ENCODE measurements at places on chromosomes 7 and 10. TPM values are rescaled to one million over a fixed set of nuclear protein-coding genes. Genes with fewer than 3 reads are reported as not detected.

DNA sequence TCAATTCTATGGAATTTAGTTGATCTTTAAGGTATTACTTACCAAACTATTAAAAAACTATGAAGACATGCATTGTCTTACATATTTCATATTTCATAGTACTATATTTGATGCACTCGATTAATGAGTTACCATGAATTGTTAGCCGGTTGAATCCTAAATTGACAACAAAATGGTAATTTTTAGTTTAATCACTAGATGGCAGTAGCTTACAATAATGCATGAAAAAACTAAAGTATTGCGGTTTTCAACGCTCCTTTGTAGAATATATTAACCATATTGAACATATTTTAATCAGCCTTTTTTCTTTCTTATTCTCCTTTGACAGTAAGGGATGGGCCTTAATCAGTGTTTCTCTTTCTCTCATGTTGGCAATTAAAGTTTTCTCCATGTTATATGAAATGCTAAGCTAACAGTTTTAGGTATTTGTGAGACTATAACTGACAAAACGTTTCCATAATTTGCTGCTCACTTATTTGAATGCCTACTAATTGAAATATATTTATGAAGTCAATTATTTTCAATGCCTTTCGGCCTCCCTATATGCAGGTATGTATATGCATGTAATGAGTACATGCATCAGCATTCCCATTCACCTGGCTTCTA lies 48.5 kb upstream of the ARL4A start:
- H3K27ac ChIP-seq, result no peak overlapping the region
- no peak for DNase-seq
- H3K27me3 ChIP-seq, result no peaks in the 10 kb centered on the region
- no peak overlapping the region for H3K4me3 ChIP-seq

DNA sequence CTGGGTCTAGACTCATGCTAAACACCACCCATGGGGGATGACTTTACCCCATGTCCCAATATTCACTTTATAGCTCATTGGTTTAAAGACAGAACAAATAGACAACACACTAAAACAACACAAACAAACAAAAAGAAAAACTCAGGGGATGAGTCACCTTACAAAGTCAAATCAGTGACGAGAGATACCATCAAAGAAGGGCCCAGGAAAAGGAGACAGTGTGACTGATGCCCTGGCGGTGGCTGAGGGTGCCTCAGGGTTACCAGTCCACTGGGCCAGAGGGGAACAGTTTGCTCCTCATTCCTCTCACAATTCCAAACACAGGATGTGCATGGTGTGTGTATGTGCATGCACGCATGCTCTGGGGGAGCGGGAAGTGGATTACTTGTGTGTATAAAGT lies 171.3 kb upstream of the PRKCQ start:
- DNase-seq, result no peak
- no peak overlapping the region for H3K4me3 ChIP-seq
- H3K4me1 ChIP-seq, result no peaks in the 10 kb centered on the region
- peaks cover 4% of the 10 kb centered on the region for H3K27me3 ChIP-seq
- no peak overlapping the region for H3K27ac ChIP-seq

GRCh38 chr10:96998329-96998888 lies 166.3 kb downstream of the LCOR start:
- no peak for DNase-seq
- no peak overlapping the region for H3K27ac ChIP-seq
- H3K4me1 ChIP-seq, result peaks cover 3% of the 10 kb centered on the region
- no peak overlapping the region for H3K4me3 ChIP-seq
- H3K36me3 ChIP-seq, result no peaks in the 10 kb centered on the region
- no peaks in the 10 kb centered on the region for H3K27me3 ChIP-seq

Gene GNAT3
- not detected for total RNA-seq

GRCh38 chr10:92042541-92042940 lies 119.0 kb downstream of the BTAF1 start:
- H3K27me3 ChIP-seq, result no peaks in the 10 kb centered on the region
- H3K4me3 ChIP-seq, result no peak overlapping the region

DNA sequence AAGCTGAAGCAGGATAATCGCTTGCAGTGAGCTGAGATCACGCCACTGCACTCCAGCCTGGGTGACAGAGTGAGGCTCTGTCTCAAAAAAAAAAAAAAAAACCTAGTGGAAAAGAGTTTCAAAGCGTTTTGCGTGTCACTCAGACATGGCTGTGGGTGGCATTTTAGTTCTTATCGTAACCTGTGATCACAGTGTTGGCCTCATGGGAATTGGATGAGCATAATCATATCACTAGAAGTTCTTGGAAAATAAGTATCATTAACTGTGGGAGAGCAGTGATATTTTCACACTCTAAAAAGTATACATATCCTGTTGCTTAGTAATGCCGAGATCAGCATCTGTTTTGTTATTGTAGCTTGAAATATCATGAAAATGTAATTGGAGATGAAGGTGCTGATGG lies 92.6 kb downstream of the CREM start:
- peaks cover 6% of the 10 kb centered on the region for H3K27me3 ChIP-seq
- H3K36me3 ChIP-seq, result no peaks in the 10 kb centered on the region
- H3K4me1 ChIP-seq, result peaks cover 37% of the 10 kb centered on the region
- no peak overlapping the region for H3K4me3 ChIP-seq
- DNase-seq, result no peak
- H3K27ac ChIP-seq, result no peak overlapping the region

Gene PARD3
- 1.3 TPM for total RNA-seq

Data from activated naive CD8-positive, alpha-beta T cell treated with anti-CD3 and anti-CD28 coated beads for 36 hours (primary cell).